Activated CD8-positive, alpha-beta memory T cell treated with anti-CD3 and anti-CD28 coated beads for 4 hours (primary cell): ENCODE measurements at places on chromosomes 3 and 15.

DNA sequence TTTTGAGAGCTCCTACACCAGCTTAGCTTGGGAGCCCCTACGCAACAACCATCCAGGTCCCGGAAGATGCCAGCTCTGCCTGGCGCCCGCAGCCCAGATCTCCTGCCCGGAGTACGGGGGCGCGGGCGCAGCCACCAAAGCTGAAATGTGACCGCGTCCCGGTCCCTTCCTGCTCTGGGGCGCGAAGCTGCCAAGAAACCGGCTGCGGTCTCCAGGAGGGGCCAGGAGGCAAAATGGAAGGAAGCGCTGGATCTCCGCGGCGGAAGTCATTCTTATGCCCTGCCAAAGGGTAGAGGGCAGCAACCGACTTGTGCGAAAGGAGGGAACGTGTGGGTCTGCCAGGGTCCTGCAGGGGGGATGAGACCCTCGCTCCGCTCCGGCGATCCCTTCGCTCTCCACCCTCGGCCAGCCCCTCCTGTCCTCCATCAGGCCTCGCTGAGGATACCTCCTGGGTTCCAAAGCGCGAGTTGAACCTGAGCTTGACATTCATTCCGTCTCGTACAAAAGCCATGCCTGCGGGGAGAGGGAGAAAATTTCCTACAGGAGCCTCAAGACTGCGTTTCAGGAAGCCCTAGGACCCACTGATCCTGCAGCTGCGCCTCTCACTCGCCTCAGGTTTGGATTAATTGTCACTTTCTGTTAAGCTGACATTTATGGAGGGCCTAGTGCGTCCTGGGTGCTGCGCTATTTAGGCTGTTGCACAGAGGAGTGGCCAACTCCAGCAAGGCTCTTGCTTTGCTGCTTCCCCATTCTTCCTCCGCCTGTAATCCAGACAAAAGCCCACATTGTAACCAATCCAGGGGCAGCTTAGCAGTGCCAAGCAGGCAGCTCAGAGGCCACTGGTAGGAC, 98.3 kb upstream of the VGLL3 start:
- no peak for DNase-seq

GRCh38 chr3:64214381-64215018, 10.8 kb downstream of the PRICKLE2 start:
- DNase-seq, result no peak

GRCh38 chr15:80822256-80822655, 43.1 kb downstream of the CEMIP start:
- DNase-seq, result no peak

GRCh38 chr15:67670647-67671305, 128.3 kb downstream of the MAP2K5 start:
- no peak for DNase-seq

- no peak for DNase-seq
These were observed 30.2 kb upstream of the AMOTL2 start for GRCh38 chr3:134404366-134404885.

DNA sequence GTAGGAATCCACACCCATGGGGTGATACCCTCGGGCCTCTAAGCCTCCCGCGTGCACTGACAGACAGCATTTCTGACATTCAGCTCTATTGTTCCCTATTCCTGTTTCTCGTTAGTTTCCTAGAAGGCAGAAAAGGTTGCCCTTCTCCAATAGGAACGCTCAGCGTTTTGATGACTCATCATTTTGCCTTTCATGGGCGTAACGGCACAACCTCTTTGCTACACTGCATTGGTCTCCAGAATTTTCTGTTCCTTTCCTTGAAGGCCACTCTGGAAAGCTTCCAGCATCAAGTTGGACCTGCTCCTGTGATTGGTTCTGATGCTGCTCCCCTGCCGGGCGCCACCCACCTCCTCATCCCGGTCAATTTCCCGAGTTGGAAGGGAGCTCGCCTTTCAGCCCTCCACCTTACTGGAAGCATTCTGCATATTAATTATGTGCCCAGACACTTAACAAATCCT, 13.0 kb upstream of the TNK2 start:
- DNase-seq, result no peak

- DNase-seq, result no peak
These were observed 405.0 kb upstream of the IL12A start for GRCh38 chr3:159583662-159584061.

DNA sequence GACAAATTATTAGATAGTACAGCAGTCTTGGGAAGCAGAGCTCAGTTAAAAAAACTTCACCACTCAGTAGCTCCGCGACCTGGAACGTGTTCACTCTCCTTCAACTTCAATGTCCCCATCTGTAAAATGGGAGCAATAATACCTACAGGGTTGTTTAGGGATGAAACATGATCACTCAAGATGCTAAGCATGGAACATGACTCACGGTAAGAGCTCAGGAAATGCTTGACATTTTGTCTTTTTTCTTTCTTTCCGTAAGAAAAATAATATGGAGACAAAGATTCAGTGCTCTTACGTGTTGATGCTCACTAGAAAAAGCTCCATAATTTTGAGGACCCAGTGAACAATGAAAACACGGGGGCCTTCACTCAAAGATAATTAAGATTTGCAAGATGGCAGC, 606.7 kb upstream of the MDFIC2 start:
- no peak for DNase-seq

- DNase-seq, result no peak
These were observed 74.1 kb downstream of the CMSS1 start for GRCh38 chr3:99891610-99892285.

DNA sequence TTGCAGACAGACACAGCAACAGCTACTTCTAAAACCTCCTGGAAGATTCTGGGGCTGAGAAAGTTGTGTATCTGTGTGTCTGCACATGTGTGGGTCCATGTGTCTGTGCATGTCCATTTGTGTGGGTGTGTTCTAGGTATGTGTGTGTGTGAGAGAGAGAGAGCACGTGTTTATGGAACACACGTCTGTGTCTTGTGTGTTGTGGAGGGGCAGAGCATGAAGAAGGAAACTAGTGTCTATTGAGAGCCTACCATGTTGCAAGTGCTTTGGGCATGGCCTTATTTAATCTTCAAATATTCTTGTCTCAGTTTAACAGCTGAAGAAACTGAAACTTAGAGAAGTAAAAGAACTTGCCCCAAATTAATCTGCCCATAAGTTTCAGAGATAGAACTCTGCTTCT, 327.5 kb downstream of the UACA start:
- DNase-seq, result no peak

DNA sequence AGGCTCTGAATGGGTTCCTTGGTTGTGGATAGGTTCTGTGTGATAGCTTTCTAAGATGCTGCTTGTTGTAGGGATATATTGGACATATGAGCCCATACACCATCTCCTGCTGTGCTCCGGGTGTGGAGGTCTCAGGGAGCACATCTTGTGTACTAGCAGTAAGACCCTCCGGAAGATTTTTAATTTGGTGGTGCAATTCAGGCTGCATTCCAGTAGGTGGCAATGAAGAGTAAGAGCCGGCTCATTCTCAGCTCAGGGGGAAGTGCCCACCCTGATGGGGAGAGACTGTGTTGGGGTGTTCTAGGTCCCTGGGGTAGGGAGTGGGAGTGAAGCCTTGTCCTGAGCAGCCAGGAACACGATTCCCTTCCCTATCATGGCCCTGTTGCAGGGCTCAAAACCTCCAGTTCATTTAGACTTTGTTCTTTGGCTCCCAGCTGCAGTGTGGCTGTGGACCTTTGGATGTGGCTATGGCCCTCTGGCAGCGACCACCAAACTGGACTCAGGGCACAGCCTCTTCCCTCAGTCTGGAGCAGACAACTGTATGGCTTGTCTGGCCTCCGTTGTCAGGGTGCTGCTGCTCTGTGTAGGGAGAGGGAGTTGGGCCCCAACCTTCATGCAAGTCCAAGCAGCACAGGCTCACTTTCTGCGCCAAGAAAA, 104.7 kb downstream of the UNC13C start:
- peak; percentile 0 for DNase-seq

DNA sequence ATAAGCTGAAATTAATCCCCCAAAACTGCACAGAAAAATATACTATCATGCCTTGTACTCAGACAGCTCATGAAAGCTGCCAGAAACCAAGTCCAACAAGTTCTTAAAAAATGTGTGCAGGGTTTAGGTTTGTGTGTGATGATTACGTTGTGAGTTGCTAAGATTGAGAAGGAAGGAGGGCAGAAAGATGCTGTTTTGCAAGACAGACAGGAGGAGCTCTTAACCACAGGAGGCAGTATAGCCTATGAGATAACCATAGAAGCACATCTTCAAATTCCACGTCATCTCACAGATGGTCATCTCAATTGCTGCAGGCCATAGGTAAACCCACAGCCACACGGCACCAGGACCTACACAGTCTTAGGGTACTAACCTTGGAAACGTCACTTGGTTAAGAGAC, 191.9 kb downstream of the STT3B start:
- DNase-seq, result no peak

DNA sequence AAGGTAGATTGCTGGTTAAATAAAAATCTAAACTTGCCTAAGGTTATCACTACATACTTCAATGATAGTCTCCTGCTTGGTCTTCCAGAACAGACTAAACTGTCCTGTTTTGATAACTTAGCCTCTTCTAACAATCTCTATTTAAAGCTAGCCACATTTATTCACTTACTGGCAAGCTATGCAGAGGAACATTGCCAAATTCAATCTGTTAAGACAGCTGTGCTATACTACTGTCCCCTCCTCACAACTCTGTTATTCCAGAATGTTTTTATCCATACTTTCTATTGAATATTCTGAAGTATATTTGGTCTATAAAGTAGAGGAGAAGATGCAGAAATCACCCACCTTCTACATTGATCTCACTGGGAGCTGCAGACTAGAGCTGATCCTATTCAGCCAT, 594.0 kb upstream of the CCDC54 start:
- no peak for DNase-seq

DNA sequence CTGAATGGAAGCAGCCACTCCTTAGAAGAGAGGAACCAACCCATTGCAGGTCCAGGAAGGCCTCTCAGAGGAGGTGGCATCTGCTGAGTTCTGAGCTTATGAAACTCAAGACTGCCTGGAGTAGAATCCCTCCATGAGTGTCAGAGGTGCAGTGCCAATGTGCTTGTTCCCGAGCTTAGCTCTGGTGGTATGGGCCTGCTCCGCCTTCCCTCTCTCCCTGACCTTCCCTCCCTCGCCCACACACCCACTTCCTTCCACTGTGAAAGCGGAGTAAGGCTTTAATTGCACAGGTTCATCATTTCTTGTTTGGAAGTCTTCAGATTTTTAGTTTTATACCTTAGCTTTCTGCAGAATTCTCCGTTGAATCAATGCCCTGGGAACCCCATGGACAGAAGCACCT, 208.0 kb upstream of the BHLHE40 start:
- DNase-seq, result no peak

- DNase-seq, result no peak
These were observed 88.4 kb downstream of the VGLL4 start for GRCh38 chr3:11555211-11555782.
